NCI-H146 (cell line): ENCODE measurements at places on chromosomes 7 and 10.

- no peak for DNase-seq
These were observed 26.6 kb upstream of the LARP4B start for GRCh38 chr10:958106-958505.

GRCh38 chr7:137531671-137532070 is 188.1 kb upstream of the PTN start:
- DNase-seq = no peak

- no peak for DNase-seq
These were observed 35.0 kb upstream of the USP6NL start for GRCh38 chr10:11646450-11646849.

DNA sequence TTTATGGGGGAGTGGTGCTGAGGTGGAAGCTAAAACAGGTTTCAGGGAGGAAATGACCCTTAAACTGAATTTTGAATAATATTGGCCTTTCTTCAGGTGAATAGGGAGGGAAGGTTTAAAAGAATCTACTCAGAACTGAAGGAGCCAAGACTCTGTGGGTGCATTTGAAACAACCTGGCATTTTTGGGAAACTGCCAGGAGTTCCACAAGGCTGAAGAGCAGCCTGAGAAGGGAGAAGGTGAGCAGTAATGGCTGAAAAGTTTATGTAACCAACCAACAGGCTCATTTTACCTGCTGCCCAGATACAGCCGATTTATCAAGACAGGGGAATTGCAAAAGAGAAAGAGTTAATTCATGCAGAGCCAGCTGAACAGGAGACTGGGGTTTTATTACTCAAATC is 4.0 kb upstream of the PANK1 start:
- DNase-seq = no peak

DNA sequence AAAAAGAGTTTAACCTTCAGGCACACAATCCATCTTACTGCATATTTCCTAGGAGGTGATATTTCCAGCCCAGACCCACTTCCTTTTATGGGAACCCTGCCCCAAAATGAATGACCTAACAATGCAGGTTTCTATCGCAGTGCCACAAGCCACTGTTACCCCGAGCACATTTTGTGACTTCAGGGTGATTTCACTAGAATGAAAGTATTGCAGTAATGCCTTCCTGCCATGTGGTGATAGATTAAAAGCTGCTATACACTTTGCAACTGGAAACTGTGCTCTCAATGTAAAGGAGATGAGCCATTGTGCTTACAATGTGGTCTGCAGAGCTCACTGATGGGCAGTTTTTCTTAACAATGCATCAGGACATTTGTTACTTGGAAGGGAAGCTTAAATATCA is 90.5 kb upstream of the RSU1 start:
- DNase-seq = no peak

DNA sequence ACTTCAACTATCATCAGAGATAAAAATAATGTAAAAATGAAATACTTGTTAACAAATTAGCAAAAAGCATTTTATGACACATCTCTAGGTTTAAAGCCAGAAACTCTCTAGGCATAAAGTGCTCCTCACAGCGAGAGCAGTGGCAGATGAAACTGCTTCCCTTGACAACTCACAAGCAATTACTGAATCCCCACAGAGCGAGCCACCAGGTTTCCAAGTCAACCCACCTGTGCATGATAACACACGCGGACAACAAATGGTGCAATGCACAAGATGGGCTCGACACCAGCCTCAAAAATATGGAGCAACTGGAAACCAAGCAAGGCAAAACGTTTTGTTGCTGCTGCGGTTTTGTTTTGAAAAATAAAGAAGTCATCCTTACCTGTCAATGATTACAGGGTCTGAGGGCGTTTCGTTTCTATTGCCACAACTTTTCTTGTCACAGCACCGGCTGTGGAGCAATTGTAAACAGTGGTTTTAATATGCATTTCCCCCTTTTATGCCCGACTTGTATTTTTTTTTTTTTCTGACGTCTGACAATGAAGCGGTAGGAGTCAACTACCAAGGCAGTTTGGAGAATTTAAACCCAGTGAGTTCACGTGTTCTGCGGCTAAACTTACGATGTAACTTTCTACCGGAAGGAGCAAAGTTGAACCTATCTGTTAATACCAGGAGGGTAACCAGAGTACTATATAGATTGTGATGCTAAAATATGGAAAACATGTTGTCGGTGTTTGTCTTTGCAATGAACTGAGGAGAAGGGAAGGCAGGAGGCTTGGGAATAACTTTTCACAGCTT is 7.0 kb downstream of the EBF3 start:
- DNase-seq = no peak

DNA sequence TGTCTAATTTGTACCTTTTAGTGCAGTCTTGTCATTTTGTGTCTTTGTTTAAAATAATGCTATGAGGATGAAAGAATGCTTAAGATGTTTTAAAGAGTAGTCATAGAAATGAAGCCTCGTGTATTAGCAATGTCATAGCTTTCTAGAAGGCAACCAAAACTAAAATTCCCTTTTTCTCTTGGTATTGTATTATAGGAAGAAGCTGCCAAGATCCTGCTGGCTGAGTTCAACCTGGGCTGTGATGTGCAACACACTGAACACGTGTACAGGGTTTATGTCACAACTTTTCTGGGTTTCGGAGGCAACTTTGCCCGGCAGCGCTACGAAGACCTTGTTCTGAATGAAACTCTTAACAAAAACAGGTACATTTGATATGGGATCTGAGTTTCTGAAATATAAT is 36.2 kb downstream of the COX15 start:
- no peak for DNase-seq

- no peak for DNase-seq
These were observed 113.5 kb downstream of the HTR5A start for GRCh38 chr7:155183655-155184054.
